ENCODE measurements at places on chromosomes 4 and X.

DNA sequence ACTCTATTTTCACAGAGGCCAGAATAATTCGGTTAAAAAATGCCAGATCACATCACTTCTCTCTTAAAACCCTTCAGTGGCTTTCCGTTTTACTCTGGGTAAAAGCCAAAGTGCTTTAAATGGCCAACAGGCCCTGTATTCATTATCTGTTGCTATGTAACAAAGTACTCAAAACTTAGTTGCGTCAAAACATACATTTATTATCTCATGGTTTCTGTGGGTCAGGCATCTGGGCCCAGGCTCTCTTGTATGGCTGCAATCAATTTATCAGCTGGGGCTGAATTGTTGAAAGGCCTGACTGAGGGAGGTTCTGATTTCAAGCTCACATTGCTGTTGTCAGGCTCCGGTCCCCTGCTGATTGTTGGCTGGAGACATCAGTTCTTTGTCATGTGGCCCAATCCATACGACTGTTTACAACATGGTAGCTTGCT lies 72.7 kb upstream of the H2AZ1 start:
- DNase-seq: no peak

DNA sequence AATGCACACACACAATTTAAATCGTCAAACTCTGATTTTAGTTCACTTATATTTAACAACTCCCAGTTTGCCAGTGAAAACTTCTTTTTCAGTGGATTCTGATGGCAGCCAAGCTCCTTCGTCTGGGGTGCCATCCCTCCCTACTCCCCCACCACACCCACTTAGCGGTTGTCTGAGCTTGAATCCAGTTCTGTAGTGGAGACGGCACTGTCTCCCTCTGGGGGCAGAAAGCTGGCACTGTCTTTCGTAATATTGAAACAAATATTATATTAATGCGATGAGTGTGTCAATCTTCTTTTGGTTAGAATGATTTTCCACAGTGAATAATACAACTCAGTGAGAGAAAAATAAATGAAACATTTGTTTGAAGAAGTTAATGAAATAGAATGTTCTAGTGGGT lies 5.4 kb downstream of the MEPE start:
- no peak for DNase-seq

- DNase-seq: no peak
Observed at GRCh38 chr4:100632163-100632562, 114.3 kb upstream of the EMCN start.

GRCh38 chrX:65772842-65773241 lies 105.4 kb downstream of the MSN start:
- no peak for DNase-seq

DNA sequence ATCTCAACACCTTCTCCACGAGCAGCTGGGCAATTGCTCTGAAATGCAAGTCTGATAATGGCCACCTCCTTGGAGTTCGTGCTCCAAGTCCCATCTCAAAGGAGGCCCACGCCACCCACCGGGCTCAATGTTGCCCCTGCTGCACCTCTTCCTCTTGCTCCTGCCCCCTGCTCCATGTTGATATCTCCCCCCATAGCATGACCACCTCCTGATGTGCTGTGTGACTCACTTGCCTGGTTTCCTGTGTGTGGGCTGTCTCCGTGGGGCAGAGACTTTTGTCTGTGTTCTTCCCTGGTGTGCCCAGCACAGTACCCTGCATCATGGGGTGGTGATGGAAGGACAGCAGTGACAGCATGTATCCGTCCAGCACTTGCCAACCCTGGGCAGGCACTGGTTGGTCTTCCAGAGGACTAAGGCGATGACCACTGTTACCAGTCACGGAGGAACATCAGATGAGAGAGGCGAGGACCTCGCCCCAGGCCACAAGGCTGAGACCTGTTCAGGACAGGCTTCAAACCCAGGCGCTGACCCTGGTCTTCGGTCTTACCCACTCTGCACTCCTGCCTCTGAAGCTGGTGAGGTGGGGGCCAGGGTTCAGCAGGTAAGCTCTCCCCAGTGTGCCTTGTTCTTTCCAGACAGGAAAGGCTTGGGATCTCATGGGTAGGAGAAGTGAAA lies 104.6 kb upstream of the LRPAP1 start:
- DNase-seq: no peak

DNA sequence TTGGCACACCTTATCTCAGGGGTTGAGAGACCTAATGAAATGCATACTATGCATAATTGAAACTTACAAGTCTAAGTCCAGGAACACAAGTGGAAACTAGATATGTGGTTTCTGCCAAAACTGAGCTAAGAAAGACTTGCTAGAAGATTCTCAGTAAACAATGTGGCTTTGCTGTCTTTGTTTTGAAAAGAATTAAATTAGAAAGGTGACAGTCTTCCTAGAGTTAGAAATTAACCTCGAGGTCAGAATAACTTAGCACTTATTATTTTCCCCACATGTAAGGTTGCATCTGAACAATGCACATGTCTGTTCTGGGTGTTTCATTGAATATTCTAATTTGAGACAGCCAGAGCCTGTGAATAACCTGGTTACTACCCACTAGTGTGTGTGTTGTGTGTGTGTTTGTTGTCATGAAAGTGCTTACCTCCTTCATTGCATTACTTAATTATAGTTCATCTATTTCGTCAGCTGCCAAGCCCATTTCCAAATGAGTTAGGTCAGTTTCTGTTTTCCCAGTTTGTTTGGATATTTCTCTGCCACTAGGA lies 1.5 kb downstream of the EREG start:
- no peak for DNase-seq

DNA sequence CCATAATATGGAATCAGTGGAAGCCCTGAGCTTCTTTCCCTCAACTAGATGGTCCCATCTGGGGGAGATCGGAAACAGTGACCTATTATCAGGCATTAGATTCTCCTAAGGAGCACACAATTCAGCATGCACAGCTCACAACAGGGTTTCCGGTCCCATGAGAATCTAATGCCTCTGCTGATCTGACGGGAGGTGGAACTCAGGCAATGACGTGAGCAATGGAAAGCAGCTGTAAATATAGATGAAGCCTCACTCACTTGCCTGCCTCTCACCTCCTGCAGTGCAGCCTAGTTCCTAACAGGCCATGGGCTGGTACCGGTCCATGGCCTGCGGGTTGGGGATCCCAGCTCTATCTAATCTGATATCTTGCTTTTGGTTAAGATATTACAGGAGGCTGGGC lies 88.9 kb downstream of the COX7B2 start:
- DNase-seq: no peak

DNA sequence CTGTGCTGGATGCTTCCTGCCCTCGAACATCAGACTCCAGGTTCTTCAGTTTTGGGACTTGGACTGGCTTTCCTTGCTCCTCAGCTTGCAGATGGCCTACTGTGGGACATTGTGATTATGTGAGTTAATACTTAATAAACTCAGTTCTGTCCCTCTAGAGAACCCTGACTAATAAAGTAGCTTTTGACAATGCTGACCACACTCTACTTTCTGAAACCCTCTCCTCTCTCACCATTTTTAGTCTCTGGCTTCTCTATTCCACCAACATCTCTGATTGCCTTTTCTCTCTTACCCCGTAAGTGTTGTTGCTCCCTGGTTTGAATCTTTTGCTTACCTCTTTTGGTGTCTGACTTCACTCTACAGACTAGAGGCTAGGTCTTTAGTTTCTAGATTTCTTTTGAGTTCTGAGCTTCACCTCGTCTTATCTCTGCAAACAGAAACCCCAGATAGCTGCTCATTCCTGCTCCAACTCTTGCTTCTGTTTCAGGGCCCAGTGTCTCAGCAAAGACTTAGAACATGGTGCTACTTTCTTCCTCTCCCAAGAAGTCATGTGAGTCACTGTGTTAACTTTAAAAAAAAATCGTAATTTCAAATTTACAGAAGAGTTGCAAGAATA lies 11.4 kb downstream of the TMSB4X start:
- no peak for DNase-seq

DNA sequence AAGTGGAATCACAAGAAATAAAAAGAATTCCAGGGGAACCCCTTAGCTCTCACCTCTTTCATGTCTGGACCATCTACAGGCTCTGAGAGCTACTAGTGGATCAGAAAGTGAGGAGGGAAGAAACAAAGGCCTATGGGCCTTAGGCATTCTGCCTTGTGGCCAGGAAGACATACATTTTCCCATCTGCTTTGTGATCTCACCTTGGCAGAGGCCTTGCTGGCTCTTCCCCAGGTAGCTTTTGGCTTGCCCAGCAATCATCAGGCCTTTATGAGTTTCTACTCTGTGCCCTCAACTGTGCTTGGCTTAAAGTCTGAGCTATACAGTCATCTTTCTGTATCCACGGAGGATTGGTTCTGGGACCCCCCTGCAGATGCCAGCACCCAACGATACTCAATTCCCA lies 28.3 kb upstream of the CD99L2 start:
- DNase-seq: no peak

DNA sequence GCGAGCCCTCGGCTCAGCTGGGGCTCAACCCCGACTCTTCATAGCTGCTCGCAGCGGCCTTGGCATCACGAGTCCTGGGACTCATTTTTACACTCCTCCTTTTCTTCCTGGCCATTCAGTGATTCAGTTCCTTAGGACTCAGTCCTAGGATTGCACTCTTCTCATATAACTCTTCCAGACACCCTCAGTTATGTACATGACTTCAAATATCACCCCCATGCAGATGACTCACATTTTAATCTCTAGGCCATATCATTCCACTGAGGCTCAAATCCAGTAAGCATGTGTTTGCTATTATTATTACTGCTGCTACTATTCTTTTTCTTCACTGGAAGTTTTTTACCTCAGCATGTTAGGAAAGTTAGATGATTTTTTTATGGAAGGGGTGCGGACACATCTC lies 14.4 kb downstream of the ITGB1BP2 start:
- no peak for DNase-seq

DNA sequence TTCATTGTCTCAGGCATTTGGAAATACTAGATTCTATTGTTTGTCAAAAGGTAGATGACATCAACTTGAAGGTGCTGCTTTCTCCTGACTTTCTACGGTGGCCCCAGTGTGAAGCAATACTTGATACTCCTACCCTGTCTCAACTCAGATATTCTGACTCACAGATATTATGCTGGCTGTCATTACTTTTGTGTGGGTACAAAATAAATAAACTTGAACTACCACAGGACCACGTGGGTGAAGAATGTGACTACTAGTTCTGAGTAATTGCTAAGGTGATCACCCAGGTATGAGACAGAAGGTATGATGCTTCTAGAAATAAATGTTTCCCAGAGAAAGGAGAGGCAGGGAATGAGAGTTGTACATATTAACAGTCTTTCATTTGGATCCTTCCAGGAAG lies 275.3 kb upstream of the SPOCK3 start:
- DNase-seq: no peak

- no peak for DNase-seq
Observed at GRCh38 chrX:67328476-67328875, 215.3 kb upstream of the AR start.

DNA sequence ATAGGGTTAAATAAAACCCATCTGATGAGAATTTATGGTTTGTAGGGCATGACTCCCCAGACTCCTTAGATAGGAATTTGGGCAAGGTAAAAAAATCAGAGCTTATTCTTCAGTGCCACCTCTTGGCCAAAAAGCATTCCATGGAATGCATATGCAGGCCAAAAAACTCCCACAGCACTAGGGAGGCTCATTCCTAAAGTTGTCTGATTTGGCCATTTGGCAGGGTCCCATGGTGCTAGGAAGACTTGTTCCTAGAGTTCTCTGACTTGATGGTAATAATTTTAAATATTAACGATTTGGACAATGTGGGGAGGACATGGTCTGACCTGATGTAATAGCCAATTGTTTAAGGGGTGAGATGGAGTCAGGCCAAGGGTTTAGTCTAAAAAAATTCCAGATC lies 93.0 kb downstream of the SPIN4 start:
- DNase-seq: no peak

DNA sequence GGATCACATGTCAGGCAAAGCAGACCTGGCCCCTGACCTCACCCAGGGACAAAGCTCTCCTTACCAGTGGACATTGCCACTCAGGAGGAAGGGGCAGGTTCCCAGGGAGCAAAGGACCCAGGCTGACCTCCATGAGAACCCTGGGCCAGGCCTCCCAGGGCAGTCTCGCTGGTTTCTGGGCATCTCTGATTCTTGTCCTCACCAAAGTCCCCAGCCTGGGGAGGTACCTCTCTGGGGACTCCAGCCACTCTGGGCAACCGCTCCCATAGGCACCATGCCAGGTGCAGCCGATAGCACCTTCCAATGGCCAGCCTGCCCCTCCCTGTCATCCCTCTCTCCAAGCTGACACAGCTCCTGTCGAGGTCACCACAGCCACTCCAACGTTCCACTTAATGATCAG lies 7.9 kb downstream of the EVC2 start:
- no peak for DNase-seq

DNA sequence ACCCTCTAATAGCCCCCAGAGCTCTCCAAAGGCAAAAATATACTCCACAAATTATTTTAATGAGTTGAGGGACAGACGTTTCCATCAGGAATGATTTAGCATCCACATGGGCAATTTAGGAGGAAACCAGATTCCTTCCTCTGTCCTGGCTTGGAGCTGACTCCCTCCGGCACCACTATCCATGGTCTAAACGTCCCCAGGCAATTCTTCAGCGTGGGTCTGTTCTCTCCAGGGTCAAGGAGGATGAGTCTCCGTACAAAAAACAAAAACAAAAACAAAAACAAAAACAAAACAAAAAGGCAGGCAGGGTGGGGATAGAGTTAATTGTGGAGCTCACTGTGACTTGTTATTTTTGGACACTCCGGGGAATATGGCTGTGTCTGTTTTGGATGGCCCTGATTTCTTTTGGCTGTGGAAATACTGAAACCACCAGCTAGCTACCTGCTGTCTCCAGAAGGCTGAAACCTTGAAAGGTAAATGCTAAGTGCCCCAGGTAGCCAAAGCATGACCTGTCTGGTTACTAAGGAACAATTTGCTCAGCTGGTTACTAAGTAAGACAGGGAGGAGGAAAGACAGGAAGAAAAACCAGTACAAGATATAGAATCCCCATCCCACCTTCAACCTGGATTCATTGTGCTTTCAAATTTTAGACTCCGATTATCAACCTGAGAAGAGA lies 419.1 kb upstream of the LCORL start:
- no peak for DNase-seq

- DNase-seq: no peak
Observed at GRCh38 chr4:81905971-81906370, 434.3 kb upstream of the RASGEF1B start.

DNA sequence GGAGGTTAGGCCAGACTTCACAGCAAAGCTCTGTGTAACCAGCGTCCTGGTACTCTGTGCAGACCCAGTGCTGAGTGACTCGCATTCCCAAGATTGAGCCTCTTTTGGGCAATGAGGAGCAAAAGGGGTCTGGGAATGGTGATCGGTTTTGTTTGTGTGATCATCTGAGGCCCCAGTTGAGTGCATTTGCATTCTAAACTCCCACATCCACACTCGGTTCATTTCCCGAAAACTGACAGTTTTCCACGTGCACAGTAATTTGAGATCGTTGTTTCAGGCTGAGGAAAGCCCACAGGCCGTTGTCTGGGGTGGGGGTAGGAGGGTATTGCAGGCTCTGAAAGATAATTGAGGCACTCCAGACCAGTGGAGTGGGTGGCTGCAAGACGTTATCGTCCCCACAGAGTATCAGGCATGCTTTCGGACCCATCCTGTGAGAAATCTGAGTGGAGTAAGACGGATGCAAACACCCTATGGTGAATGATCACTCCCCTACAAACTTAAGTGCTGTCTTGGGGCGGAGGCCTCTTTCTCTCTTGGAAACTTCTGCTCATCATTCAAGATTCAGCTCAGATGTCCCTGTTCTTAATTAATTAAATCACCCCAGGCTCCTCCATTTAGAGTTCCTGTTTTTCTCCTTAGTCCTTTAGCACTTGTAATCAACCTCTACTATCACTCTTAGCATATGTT lies 96.1 kb downstream of the AFF1 start:
- DNase-seq: no peak

Measured in SIG-M5 (cell line).